ENCODE measurements at places on chromosomes 3 and 15. TPM values are rescaled to one million over a fixed set of nuclear protein-coding genes. Genes with fewer than 3 reads are reported as not detected.

C3orf85 gene
- polyA plus RNA-seq: 7.9 TPM

GRCh38 chr15:60590935-60591495 lies 112.1 kb upstream of the ICE2 start:
- H3K36me3 ChIP-seq: no peaks in the 10 kb centered on the region
- H3K27me3 ChIP-seq: no peaks in the 10 kb centered on the region
- DNase-seq: peak; percentile 72
- peak overlapping the region; percentile 95 for H3K27ac ChIP-seq
- H3K4me3 ChIP-seq: peak overlapping the region; percentile 77
- H3K4me1 ChIP-seq: peaks cover 37% of the 10 kb centered on the region

DNA sequence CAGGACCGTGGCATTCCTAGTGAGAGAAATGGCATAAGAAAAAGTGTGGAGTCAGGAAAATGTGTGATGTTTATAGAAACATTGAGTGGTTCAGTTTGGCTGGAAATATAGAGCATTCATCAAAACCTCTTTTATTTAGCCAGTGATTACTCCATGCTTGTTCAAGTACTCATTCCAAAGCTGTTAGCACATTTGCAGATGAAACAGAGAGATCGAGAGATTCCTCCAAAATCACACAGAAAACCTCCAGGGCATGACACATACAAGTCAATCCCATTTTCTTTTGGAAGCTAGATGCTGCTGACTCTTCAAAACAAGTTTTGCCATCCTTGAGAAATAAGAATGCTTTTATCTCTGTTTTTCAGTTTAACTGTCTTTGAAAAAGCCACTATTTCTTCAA lies 11.5 kb upstream of the MB21D2 start:
- peaks cover 6% of the 10 kb centered on the region for H3K4me1 ChIP-seq
- no peak for DNase-seq
- no peak overlapping the region for H3K27ac ChIP-seq
- H3K4me3 ChIP-seq: no peak overlapping the region
- H3K36me3 ChIP-seq: no peaks in the 10 kb centered on the region
- no peaks in the 10 kb centered on the region for H3K27me3 ChIP-seq

GRCh38 chr3:104738271-104738670 lies 628.4 kb upstream of the ALCAM start:
- H3K4me1 ChIP-seq: no peaks in the 10 kb centered on the region
- no peak overlapping the region for H3K27ac ChIP-seq
- no peak overlapping the region for H3K4me3 ChIP-seq
- H3K36me3 ChIP-seq: no peaks in the 10 kb centered on the region
- DNase-seq: no peak

KCNMB2 gene
- polyA plus RNA-seq: 0.16 TPM

GNB4 gene
- polyA plus RNA-seq: 2.5 TPM

- H3K27ac ChIP-seq: no peak overlapping the region
- H3K36me3 ChIP-seq: no peaks in the 10 kb centered on the region
- H3K4me3 ChIP-seq: no peak overlapping the region
- no peaks in the 10 kb centered on the region for H3K4me1 ChIP-seq
Observed at GRCh38 chr3:150779402-150779858, 16.5 kb upstream of the SIAH2 start.

GRCh38 chr15:37877851-37878741 lies 56.3 kb upstream of the TMCO5A start:
- no peak overlapping the region for H3K27ac ChIP-seq
- no peak for DNase-seq
- no peaks in the 10 kb centered on the region for H3K36me3 ChIP-seq

DNA sequence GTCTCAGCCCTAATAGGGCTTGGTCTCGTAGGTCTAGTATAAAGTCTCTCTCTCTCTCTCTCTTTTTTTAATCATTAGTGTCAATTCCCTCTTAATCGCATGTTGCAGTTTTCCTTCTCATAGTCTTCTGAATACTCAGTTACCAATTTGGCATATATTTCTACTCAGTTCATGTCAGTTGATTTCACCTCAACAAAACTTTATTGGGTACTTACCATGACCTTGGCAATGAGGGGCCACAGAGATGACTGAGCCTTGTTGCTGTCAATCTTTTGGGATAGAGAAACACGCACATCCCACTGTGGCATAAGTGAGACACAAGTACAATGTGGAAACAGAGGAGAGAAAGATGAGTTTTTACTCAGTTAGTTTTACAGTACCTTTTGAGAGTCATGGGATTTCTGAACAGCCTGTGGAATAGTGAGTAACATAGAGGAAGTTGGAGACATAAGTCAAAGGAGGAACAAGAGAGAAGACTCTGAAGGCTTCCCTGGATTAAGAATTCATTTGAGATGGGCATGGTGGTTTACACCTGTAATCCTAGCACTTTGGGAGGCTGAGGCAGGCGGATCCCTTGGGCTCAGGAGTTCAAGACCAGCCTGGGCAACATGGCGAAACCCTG lies 150.2 kb upstream of the CBLB start:
- H3K4me3 ChIP-seq: no peak overlapping the region
- no peaks in the 10 kb centered on the region for H3K4me1 ChIP-seq
- H3K27ac ChIP-seq: no peak overlapping the region

GMNC gene
- 1.7 TPM for polyA plus RNA-seq

- no peak overlapping the region for H3K27ac ChIP-seq
- no peak for DNase-seq
- no peaks in the 10 kb centered on the region for H3K4me1 ChIP-seq
- no peak overlapping the region for H3K4me3 ChIP-seq
- no peaks in the 10 kb centered on the region for H3K36me3 ChIP-seq
Observed at GRCh38 chr3:121481106-121481880, 64.5 kb downstream of the POLQ start.

DNA sequence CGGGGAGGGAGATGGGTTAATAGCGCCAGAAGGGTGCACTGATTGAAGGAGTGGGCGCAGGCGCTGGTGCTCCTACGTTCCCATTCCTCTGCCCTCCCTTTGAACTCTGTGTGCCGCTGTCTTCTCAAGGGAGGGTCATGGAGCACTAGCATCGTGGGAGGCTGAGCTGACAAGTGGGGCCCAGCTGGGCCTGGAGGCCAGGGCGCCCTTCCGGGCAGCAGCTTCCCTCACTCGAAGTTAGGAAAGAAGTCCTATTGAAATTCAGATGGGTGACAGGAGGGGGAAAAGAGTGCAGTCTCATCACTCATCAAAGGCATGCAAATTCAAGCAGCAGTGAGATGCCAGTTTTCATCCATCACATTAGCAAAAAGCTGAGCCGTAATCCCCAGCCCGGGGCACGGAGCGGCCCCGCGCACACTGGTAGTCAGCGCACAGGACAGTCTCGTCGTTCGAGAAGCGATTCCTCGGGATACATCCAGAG lies 128.2 kb downstream of the LRRK1 start:
- no peaks in the 10 kb centered on the region for H3K4me1 ChIP-seq
- no peak overlapping the region for H3K27ac ChIP-seq
- peak; percentile 25 for DNase-seq
- H3K36me3 ChIP-seq: peaks cover 1% of the 10 kb centered on the region
- no peaks in the 10 kb centered on the region for H3K27me3 ChIP-seq

DNA sequence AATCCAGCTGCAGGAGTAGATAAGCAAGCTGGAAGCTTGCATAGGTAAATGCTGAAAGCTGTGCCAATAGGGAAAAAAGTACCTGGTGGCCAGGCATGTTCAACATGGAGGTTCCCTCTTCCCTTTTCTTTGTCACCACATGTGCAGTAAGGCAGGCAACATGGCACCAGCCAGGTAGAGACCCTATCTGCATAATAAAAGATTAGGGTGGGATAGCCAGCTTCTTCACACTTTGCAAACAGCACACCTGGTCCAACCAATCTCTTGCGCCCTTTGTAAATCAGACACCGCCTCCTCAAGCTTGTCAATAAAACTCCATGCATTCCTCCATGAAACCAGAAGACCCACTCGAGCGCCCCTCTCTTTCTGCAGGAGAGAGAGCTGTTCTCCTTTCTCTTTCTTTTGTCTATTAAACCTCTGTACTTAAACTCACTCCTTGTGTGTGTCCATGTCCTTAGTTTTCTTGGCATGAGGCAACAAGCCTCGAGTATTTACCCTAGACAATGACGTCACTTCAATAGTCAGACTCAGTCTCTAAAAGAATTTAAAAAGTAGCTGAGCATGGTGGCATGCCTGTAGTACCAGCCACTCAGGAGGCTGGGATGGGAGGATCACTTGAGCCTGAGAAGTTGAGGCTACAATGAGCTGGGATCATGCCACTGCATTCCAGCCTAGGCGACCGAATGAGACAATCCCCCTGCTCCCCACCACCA lies 256.3 kb downstream of the SCAPER start:
- DNase-seq: no peak
- no peaks in the 10 kb centered on the region for H3K4me1 ChIP-seq
- no peaks in the 10 kb centered on the region for H3K36me3 ChIP-seq
- no peaks in the 10 kb centered on the region for H3K27me3 ChIP-seq
- no peak overlapping the region for H3K4me3 ChIP-seq
- H3K27ac ChIP-seq: no peak overlapping the region

BUB1B gene
- polyA plus RNA-seq: 0.63 TPM

DNA sequence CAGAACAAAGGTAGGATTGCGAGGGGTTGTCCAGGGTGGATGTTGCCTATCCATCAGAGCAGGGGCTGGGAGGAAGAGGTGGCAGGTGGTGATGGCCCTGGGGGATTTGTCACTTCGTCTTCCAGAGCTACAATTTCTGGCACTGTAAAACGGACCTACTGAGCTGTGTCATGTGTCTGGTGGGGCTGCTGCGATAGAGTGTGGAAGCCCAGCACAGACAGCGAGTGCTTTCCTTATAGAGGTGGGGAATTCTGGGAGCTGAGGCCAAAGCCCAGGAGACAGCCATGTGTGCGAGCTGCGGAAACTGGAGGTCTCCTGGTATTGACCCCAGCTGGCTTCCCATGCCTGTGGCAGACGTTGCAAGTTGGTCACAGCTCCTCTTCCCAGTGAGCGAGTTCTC lies 61.2 kb upstream of the SEC22A start:
- no peaks in the 10 kb centered on the region for H3K27me3 ChIP-seq
- no peaks in the 10 kb centered on the region for H3K4me1 ChIP-seq
- DNase-seq: no peak
- H3K27ac ChIP-seq: no peak overlapping the region

CTXN2 gene
- not detected for polyA plus RNA-seq

GRCh38 chr3:195817578-195818135 lies 5.9 kb upstream of the MUC4 start:
- no peaks in the 10 kb centered on the region for H3K4me1 ChIP-seq
- H3K27ac ChIP-seq: no peak overlapping the region
- no peak overlapping the region for H3K4me3 ChIP-seq
- no peaks in the 10 kb centered on the region for H3K27me3 ChIP-seq
- no peak for DNase-seq
- H3K36me3 ChIP-seq: no peaks in the 10 kb centered on the region

DNA sequence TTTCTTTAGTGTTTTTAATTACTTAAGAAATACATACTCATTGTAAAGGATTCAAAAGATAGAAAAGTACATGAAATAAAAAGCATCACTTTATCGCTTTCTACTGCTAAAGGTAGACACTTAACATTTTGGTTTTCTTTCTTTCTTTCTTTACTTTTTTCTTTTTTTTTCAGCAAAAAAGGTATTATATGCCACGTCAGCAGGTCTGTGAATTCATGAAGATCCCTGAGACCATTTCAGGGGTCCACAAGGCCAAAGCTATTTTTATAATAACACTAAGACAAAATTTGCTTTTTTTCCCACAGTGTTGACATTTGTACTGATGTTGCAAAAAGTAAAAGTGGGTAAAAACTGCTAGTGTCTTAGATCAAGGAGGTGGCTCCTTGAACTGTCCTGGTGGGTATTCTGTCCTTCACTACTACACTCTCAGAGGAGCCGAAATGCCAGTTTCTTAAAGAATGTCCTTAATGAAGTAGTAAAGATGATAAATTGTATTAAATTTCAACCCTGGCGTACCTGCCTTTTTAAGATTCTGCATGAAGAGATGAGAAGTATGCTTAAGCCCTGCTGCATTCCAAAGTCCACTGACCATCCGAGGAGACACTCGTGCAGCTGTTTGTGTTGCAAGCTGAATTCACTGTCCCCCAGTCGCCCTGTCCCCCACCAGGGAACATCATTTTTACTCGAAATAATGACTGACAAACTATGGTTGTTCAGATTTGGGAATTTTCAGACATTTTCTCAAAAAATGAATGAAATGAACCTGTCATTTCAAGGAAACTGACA lies 106.7 kb upstream of the PIAS1 start:
- no peak for DNase-seq
- peaks cover 6% of the 10 kb centered on the region for H3K4me1 ChIP-seq
- H3K36me3 ChIP-seq: no peaks in the 10 kb centered on the region
- no peaks in the 10 kb centered on the region for H3K27me3 ChIP-seq
- H3K27ac ChIP-seq: no peak overlapping the region

GRCh38 chr3:128987302-128988100 lies 6.4 kb downstream of the CFAP92 start:
- H3K4me1 ChIP-seq: no peaks in the 10 kb centered on the region
- H3K36me3 ChIP-seq: no peaks in the 10 kb centered on the region
- H3K4me3 ChIP-seq: no peak overlapping the region
- DNase-seq: no peak
- H3K27me3 ChIP-seq: no peaks in the 10 kb centered on the region

DNA sequence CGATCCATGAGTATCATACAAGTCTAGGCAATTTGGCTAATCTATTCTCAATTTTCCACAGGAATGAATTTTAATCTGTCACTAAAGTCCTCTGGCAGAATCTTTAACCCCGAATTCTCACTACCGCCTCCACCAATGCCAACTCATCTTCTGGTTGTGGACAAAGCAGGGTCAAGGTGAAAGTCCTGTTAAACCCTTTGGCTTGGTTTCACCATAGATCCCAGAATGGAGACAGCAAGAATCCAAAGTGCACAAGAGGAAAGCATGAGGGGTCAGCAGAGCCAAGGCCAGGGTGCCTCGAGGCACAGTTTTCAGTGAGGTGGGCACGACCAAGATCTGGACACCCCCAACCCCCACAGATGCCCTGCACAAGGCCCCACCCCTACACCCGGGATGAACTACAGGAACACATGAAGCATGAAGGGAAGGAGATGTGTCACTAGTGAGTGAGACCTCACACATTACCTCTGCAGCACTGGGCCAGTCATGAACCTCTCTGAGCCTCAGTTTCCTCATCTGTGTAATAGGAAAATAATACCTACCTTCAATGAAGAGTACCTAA lies 466.2 kb downstream of the EPHB1 start:
- no peak overlapping the region for H3K4me3 ChIP-seq
- no peak for DNase-seq
- peaks cover 11% of the 10 kb centered on the region for H3K4me1 ChIP-seq
- no peaks in the 10 kb centered on the region for H3K27me3 ChIP-seq

DNA sequence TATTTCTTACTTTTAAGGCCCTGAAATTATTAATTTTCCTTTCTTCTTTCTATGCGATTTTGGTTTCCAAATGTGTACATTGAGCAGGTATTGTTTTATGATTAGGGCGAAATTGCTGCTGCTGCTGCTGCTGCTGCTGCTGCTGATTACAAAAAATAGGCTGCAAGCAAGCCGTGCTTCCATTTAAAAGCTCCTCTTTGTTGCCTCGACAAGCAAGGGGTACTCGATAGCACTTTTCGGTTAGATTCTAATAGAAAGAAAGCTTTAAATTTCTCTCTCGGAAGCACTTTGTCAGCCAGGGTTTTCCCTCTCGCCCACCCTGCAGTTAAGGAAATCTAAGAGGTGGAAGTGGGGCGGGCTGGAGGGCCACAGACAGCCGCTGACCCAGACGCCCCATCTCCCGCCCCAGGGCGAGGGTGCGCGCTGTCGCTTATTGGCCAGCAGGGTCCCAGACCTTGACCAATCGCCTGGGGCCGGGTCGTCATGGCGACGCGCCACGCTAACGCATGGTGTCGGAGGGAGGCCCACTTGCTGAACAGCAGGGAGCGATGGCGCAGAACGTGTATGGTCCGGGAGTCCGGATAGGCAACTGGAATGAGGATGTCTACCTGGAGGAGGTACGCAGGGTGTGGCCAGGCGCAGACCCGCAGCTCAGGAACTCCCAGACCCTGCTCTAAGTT lies at the start of gene CFAP161:
TSS of gene CFAP161 (plus strand) at position 489 of the 680 bp plus-strand sequence. CDS start at position 549, 60 bp downstream.
- peaks cover 5% of the 10 kb centered on the region for H3K4me1 ChIP-seq
- H3K36me3 ChIP-seq: no peaks in the 10 kb centered on the region
- H3K4me3 ChIP-seq: peak within 1 kb of the TSS; percentile 32
- H3K27me3 ChIP-seq: no peaks in the 10 kb centered on the region

Measured in liver (tissue), 10 donors.